Activated CD8-positive, alpha-beta T cell treated with anti-CD3 and anti-CD28 coated beads, Interleukin-2, amount 10 ng/mL, durations not matched to agents 7 days and 5 days (primary cell): ENCODE measurements at places on chromosomes 16 and 17. TPM values are rescaled to one million over a fixed set of nuclear protein-coding genes. Genes with fewer than 3 reads are reported as not detected.

Gene SCARF1
- total RNA-seq: 5.3 TPM

Gene OR4D1
- 0.50 TPM for total RNA-seq

DNA sequence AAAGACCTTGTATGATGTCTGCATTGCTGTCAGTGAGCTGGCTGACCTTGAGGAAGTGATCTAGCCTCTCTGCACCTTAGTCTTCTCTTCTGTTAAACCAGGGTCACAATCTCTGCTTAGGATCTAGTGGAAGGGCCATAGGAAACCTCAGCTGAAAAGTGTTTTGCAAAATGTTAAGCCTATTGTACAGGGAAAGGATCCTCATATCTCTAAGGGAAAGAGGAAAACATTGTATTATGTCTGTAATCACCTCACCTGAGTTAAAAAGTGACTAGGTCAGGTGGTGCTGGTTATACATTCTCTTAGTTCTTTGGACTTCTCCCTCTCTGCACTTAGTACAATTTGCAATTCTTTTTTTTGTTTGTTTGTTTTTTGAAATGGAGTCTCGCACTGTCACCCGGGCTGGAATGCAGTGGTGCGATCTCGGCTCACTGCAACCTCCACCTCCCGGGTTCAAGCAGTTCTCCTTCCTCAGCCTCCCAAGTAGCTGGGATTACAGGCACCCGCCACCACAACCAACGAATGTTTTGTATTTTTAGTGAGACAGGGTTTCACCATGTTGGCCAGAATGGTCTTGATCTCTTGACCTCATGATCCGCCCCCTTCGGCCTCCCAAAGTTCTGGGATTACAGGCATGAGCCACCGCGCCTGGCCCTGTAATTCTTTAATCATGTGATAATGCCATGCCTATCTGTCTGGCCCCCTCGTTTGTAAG lies 2.0 kb upstream of the SEPHS2 start:
- H3K27ac ChIP-seq: no peak overlapping the region
- H3K36me3 ChIP-seq: peaks cover 23% of the 10 kb centered on the region
- H3K4me1 ChIP-seq: peaks cover 63% of the 10 kb centered on the region
- no peak for DNase-seq
- no peaks in the 10 kb centered on the region for H3K27me3 ChIP-seq
- no peak overlapping the region for H3K4me3 ChIP-seq

GRCh38 chr16:84370723-84371552 lies 2.6 kb downstream of the ATP2C2 start:
- no peak overlapping the region for H3K27ac ChIP-seq
- no peak overlapping the region for H3K4me3 ChIP-seq
- no peaks in the 10 kb centered on the region for H3K36me3 ChIP-seq
- peaks cover 22% of the 10 kb centered on the region for H3K4me1 ChIP-seq
- DNase-seq: no peak

DNA sequence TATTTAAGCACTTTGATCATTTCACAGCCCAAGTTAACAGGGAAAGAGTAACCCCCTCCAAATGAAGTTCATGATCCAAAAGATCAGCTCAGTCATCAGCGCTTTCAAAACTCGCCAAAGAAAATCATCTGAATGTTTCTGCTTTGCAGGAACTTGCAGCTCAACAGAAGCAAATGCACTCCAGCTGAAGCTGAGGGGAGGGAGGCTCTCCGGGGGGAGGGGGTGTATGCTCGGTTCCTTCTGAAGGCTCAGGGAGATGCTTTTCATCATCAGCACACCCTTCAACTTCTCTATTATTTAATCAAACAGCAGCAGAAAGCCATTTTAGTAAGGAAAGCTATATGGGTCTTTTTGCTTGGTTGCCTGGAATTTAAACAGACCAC lies 24.4 kb upstream of the ERN1 start:
- H3K27ac ChIP-seq: no peak overlapping the region
- no peaks in the 10 kb centered on the region for H3K27me3 ChIP-seq
- no peak overlapping the region for H3K4me3 ChIP-seq
- H3K36me3 ChIP-seq: peaks cover 28% of the 10 kb centered on the region
- H3K4me1 ChIP-seq: no peaks in the 10 kb centered on the region

- H3K27ac ChIP-seq: peak overlapping the region; percentile 8
- peaks cover 34% of the 10 kb centered on the region for H3K4me1 ChIP-seq
- H3K4me3 ChIP-seq: no peak overlapping the region
- peaks cover 23% of the 10 kb centered on the region for H3K36me3 ChIP-seq
- H3K27me3 ChIP-seq: no peaks in the 10 kb centered on the region
These were observed 214.6 kb downstream of the CCDC182 start for GRCh38 chr17:57530508-57530907.

GRCh38 chr16:28313587-28313986 lies 21.3 kb downstream of the SBK1 start:
- peaks cover 45% of the 10 kb centered on the region for H3K4me1 ChIP-seq
- H3K4me3 ChIP-seq: no peak overlapping the region
- no peaks in the 10 kb centered on the region for H3K27me3 ChIP-seq
- no peak for DNase-seq

DNA sequence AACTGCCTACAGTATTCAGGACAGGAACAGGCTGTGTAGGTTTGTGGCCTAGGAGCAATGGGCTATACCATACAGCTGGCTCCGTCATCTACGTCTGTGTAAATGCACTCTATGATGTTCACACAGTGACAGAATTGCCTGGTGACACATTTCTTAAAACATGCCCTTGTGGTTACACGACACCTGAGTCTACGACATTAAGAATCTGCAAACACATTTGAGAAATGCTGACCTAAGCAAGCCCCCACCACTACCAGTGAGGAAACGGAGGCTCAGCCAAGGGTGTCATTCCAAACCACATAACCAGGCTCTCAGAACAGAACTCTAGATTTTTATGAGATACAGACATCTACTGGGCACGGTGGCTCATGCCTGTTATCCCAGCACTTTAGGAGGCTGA lies 23.5 kb downstream of the USP36 start:
- peaks cover 72% of the 10 kb centered on the region for H3K36me3 ChIP-seq
- DNase-seq: peak; percentile 81
- no peaks in the 10 kb centered on the region for H3K27me3 ChIP-seq
- peak overlapping the region; percentile 15 for H3K4me3 ChIP-seq

GRCh38 chr17:2955931-2956582 lies 107.3 kb downstream of the OR1D5 start:
- H3K4me1 ChIP-seq: peaks cover 12% of the 10 kb centered on the region
- H3K36me3 ChIP-seq: no peaks in the 10 kb centered on the region
- DNase-seq: no peak
- H3K4me3 ChIP-seq: no peak overlapping the region
- no peak overlapping the region for H3K27ac ChIP-seq
- H3K27me3 ChIP-seq: peaks cover 9% of the 10 kb centered on the region
